ENCODE measurements at places on chromosomes 2 and 18. TPM values are rescaled to one million over a fixed set of nuclear protein-coding genes. Genes with fewer than 3 reads are reported as not detected.

The PDE1A gene
- total RNA-seq: 2.7 TPM

The CXCR1 gene
- not detected for total RNA-seq

The RAB3GAP1 gene
- 20.3 TPM for total RNA-seq

The RIF1 gene
- total RNA-seq: 12.7 TPM

Measured in mesangial cell (primary cell).